ENCODE measurements at places on chromosomes 2 and 18.

- no peak for DNase-seq
Measured at GRCh38 chr2:26717362-26717761, 24.8 kb downstream of the KCNK3 start.

GRCh38 chr18:78207942-78208341 lies 771.7 kb upstream of the SALL3 start:
- DNase-seq, result no peak

DNA sequence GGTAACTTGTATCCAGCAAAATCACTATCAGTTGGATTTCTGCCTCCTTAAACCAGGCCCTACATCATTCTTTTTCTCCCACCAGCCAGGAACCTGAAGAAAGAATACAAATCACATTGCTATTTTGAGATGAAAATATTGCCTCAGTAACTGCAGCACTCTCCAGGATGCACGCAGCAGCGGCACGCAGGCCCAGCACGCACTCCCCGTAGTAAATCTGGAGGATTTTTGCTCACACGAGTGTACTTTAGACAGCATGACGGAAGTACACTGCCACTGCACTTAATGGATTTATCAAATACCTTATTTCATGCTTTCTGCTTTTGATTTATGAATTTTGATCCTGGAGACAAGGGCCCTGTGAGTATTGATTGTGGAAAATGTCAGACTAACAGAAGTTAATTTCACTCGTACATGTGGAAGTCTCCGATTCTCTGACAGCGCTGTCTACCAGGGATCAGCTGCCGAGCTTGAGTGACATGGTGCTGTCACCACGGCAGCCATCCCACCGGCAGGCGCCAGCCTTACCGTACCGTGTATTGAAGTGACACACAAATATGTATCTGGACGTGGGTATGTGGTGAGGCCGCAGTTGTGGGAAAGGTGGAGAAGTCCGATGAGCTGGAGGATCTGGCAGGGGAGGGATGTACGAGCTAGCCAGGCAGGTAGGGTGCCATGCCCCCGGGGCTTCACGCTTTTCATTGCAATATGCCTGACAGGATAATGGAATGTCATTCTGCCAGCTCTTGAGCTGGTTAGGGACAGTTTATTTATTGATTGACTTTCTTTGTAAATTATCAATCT lies 863.7 kb downstream of the GALR1 start:
- no peak for DNase-seq

GRCh38 chr2:160271171-160272086 lies 71.4 kb upstream of the ITGB6 start:
- no peak for DNase-seq

- DNase-seq, result no peak
Measured at GRCh38 chr18:49561289-49562193, at the start of gene LIPG. Gene LIPG (plus strand): TSS chr18:49562057. CDS start chr18:49562309, 252 bp downstream.

DNA sequence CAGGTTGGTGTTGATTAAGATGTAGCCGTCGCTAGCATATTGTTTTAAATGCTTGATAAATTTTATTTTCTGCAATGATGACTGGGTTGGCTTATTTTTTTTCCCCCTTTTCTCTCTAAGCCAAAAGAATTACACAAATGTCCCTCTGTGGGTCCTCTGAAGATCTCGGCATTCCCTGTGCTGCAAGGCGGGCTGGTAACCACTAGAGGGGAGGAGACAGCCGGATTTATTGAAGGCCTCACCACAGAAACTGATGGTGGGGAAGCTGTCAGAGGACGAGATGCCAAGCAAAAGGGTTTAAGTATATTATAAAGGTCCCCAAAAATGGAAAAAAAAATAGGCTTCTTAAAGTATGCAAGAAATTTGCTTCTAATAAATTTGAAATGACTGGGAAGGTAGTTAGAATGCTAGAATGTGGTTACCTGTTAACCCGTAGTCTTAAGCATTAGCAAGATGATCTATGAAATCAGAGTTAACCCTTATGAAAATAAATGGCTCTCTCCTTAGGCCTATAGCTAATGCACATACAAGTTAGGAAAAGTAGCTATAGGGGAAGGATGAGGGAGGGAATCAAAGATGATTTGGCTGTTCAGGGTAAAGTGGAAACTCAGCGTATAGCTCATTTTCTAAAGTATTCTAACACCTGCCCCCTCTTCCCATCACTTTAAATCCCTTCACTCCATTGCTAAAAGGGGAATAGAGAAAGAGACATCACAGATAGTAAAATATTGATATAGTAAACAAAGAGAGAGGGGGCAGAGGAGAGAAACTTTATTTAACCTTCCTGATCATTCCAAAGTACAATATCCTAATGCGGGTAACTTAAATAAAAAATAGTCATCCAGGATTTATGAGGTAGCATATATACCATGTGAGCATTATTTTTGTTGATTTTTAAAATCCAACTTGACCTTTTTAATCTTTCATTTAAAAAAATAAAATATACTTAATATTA lies 894.5 kb upstream of the POU3F3 start:
- peak; percentile 45 for DNase-seq

- no peak for DNase-seq
Measured at GRCh38 chr2:230225486-230225885, at the start of gene SP140. Gene SP140 (plus strand): TSS chr2:230225736. CDS start chr2:230225845, 109 bp downstream.
